IMR-90 (cell line): ENCODE measurements at places on chromosomes 5 and 9. TPM values are rescaled to one million over a fixed set of nuclear protein-coding genes. Genes with fewer than 3 reads are reported as not detected.

The SGTB gene
- total RNA-seq: 15.1 and 25.6 TPM in 2 replicates

The PANK3 gene
- total RNA-seq: 21.0 and 37.5 TPM in 2 replicates

The SPATA31E1 gene
- not detected in 2 replicates for total RNA-seq

The CD14 gene
- 0.18 TPM in 1 of 2 replicates, not detected in the other for total RNA-seq

The SLC6A7 gene
- total RNA-seq: under 0.01 TPM in 1 of 2 replicates, not detected in the other

The ARHGEF39 gene
- total RNA-seq: 0.56 and 2.5 TPM in 2 replicates

The IARS1 gene
- total RNA-seq: 383 and 414 TPM in 2 replicates

The NNT gene
- total RNA-seq: 57.2 and 58.0 TPM in 2 replicates

The RANBP3L gene
- not detected in 2 replicates for total RNA-seq

The ALDH1A1 gene
- total RNA-seq: not detected in 2 replicates

The GFRA3 gene
- total RNA-seq: not detected in 2 replicates

The CATSPER3 gene
- total RNA-seq: under 0.01 TPM in 1 of 2 replicates, not detected in the other

The HK3 gene
- total RNA-seq: not detected in 2 replicates

The PCDHB9 gene
- under 0.01 and 0.18 TPM in 2 replicates for total RNA-seq

The TYRP1 gene
- 0.83 and 0.90 TPM in 2 replicates for total RNA-seq

The PCDHA4 gene
- total RNA-seq: under 0.01 and 0.28 TPM in 2 replicates

The ZNF484 gene
- total RNA-seq: 11.8 and 14.7 TPM in 2 replicates

The ANKRD18A gene
- not detected in 2 replicates for total RNA-seq

The TLE1 gene
- 36.0 and 40.3 TPM in 2 replicates for total RNA-seq

The ENHO gene
- not detected in 2 replicates for total RNA-seq
